ENCODE measurements at places on chromosomes 16 and 17. TPM values are rescaled to one million over a fixed set of nuclear protein-coding genes. Genes with fewer than 3 reads are reported as not detected.
A peak's percentile ranks its signal among the peaks of the same experiment; 100 is the strongest.

MPP2 gene
- total RNA-seq, result 3.7 TPM

DNA sequence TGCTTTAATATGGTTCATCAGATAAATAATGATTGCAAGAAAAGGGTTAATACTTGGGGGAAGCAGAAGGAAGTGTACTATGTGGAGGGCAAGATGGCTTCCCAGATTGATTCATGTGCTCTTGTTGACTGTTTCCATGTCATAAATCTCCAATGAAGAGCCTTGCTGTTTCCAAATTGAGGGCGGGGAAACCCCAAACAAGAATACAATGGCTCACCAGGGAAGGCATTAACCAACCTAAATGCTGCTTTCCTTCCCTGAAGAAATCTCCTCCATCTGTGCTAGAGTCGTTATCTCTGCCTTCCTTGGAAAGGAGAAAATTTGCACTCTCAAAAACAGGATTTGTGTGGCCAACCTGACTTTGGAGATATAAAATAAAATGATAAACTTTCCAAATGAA, 28.0 kb upstream of the CDH13 start:
- DNase-seq, result no peak

DNA sequence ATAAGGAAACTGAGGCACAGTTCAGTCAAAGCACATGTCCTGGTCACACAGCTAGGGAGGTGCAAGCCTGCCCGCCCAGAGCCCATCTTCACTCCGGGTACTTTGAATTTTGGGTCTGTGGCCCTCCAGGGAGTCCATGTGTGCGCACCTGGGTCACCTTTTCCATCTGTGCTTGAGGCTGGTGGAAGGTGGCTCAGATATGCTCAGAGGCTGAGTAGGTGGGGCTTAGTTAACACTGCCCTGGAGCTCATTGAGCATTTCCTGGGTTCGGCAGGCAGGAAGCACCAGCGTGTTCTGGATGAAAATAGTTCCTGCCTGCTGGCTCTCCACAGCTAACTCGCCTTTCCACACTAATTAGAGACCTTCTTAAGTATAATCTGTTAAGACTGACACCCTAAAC, 19.2 kb downstream of the FAM234A start:
- no peak for DNase-seq

CHTF18 gene
- 8.6 TPM for total RNA-seq

EPN3 gene
- 4.4 TPM for total RNA-seq

DNA sequence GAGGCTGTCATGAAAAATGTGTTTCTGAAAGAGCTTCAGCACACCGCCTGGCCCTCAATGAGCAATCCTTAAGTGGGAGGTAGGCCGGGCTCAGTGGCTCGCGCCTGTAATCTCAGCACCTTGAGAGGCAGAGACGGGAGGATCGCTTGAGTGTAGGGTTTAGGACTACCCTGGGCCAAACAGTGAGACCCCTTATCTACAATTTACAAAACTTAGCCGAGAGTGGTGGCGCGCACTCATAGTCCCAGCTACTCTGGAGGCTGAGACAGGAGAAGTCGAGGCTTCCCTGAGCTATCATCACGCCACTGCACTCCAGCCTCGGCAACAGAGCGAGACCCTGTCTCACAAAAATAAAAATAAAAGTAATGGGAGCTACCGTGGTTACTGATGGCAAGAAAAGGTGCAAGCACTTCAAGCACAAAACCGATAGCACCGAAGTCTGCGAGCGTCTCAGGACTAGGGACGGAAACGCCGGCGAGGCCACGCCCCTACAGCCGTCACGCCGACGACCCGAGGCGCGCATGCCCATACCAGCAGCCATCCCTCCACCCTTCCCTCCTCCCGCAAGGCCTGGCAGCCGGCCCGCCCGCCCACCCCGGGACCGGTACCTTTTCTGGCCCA, 607 bp downstream of the THUMPD1 start:
- DNase-seq, result peak; percentile 50

DNA sequence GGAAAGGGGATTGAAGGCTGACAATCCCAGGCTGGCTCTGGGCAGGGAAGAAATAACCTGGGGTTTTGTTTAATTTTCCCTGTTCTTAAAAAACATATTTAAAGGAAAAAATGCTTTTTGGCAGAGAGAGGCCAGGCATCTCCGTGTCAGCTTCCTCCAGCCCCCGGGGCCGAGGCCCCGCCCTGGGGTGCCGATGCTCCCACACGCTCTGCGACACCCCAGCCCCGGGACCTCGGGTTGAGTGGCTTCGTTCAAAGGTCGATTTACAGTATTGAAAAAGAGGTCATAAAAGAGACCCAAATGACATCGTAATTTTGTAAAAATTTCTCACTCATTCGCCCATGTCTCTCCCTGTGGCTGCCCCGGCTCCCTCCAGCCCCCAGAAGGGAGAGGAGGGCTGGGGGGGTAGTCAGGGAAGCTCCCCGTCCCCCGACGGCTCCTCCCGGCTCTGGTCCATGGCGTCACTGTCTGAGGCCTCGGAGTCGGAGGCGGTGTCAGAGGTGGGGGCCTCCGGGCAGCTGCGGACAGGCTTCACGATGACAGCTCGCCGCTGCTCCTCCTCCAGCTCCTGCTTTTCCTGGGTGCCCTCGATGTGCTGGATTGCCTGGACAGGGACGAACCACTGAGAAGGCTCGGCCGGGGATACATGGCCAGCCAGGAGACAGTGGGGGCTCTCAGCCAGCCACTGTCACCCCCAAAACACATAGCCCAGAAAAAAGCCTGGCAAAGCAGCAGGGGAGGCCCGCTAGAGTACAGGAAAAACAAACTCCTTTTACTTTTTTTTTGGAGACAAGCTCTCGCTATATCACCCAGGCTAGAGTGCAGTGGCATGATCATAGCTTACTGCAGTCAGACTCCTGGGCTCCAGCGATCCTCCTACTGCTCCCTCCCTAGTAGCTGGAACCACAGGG, 14.9 kb downstream of the TFAP4 start:
- no peak for DNase-seq

NHERF2 gene
- total RNA-seq, result 25.9 TPM

DNA sequence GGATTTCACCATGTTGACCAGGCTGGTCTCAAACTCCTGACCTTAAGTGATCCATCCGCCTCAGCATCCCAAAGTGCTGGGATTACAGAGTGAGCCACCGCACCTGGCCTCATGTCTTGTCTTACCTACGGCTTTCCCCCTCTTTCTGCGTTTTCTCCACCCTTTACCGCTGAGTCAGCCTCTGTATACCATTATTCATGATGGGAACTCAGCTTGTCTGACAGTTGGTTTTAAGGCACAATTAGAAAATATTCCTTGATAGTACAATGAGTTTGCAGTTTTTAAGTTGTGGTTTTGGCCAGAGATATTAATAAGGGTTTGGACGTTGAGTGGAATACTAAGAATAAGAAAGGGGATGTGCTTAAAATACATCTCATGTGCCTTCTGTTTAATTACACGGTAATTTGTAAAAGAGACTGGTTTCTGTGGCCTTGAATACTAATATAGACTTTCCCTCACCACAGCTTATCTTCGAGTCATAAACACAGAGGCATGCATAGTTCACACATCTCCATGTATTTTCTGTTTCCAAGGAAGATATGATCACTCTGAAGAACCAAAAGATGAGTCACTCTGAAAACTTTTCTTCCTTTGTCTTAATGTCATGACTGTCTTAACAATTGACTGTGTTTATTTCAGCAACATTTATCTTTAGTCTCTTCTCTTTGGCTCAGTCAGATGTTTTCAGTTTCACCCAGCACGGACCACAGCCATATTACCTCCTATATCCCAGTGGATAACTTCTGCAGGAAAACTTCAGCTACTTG, 54.4 kb downstream of the PITPNC1 start:
- no peak for DNase-seq

DNA sequence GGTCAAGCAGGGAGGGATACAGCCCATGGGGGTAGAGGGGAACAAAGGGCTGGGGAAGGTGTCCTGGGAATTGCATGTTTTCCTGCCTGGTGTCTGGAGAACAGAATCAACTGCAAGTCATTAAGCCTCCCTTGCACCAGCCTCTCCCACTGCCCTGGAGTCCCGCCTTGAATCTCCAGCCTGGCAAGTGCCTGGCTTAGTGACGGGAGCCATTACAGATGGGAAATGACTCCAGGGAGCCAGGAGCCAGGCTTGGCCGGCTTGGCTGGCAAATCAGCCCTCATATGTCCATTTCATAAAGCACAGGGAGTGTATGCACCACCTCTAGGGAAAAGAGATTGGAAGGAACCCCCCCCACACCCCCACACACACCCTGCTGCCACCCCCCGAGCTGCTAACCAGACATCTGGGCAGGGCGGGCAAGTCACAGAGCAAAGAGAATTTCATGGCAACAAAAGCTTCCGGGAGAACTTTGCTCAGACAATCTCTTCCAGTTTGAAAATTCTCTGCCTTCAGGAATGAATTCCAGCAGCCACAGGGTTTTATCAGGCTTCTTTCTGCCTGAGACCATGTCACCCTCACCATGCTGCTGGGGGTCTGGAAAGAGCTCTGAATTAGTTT, 127.7 kb downstream of the NTN1 start:
- no peak for DNase-seq

DNAI2 gene
- total RNA-seq, result not detected

KRTAP4-9 gene
- total RNA-seq, result not detected

DNA sequence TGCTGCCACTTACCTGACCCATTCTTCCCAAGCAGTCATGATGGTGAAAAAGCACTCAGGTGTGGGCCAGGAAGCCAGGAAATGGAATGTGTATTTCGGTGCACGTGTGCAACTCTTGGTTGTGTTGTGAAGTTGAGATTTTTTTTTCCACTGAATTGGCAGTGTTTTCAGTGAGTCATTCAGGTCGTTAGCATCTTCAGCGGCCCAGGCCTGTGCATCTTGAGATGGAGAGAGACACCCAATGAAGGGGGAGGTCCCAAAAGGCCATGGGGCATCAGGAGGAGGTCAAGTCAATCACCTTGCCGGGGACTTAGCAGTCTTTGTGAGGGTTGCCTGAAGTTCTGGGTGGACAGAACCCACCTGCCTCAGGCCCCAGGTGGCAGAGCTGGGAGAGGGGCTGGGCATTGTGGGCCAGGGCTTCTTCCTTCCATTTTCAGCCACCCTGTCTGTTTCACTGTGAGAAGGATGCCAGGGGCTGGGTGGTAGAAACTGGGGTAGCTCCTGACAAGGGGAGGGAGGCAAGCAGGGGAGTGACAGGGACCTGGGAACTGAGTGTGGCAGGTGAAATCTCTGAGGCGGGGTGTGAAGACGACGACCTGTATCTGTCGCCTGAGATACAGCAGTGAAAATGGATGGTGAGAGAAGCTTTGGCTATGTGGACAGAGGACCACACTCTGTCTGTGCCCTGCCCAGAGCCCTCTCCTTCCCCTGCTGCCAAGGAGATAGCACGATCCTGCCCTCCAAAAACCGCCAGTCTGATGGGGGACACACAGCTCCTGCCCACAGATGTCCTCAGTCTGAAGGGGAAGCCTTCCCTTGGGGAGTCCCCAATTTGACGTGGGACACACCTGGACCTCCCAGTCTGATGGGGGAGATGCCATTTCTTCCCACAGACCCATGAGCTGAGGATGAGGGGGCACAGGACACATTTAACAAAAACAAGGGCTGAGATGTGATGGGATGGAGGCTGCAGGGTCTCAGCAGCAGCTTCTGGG, 11.9 kb downstream of the TBKBP1 start:
- no peak for DNase-seq

DNA sequence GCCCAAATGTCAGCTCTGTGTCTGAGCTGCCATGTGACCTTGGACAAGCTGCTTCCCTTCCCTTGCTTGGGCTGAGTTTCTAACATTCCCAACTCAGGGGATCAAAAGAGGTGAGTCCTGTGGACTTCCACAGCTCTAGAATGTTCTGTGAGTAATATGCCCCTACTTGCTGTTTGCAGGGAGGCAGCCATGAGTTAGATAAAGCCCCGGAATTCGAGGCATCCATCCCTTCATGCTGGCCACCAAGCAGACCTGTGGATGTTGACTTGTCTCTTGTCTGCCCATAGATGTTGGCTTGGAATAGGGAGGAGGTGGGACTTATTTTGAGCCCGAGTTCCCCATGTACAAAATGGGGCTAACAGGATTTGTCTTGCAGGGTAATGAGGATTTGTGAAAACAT, 36.2 kb downstream of the KSR1 start:
- DNase-seq, result no peak

Measured in urinary bladder (tissue), 4 donors.